Smooth muscle cell of the pulmonary artery (primary cell): ENCODE measurements at places on chromosomes 6 and 20. TPM values are rescaled to one million over a fixed set of nuclear protein-coding genes. Genes with fewer than 3 reads are reported as not detected.

Gene TMEM74B
- total RNA-seq, result 0.10 and 0.13 TPM in 2 replicates

Gene FAM83C
- not detected in 2 replicates for total RNA-seq

Gene COL19A1
- total RNA-seq, result 0.73 and 2.6 TPM in 2 replicates

Gene BCAS1
- not detected in 2 replicates for total RNA-seq

Gene PAK5
- total RNA-seq, result 0.03 TPM in 1 of 2 replicates, not detected in the other

Gene NKX2-2
- not detected in 2 replicates for total RNA-seq

Gene FOXF2
- 0.78 and 5.2 TPM in 2 replicates for total RNA-seq

Gene GSTA1
- 0.26 TPM in 1 of 2 replicates, not detected in the other for total RNA-seq

Gene CDSN
- total RNA-seq, result not detected in 2 replicates

Gene TAF11
- total RNA-seq, result 12.9 and 20.8 TPM in 2 replicates

Gene EPPIN
- 0.39 TPM in 1 of 2 replicates, not detected in the other for total RNA-seq

Gene SLC22A7
- not detected in 2 replicates for total RNA-seq

Gene CEP85L
- total RNA-seq, result 17.0 and 17.2 TPM in 2 replicates

Gene RBM38
- total RNA-seq, result 4.8 and 18.1 TPM in 2 replicates

Gene PSORS1C1
- total RNA-seq, result 2.0 and 3.6 TPM in 2 replicates

Gene BPIFB2
- not detected in 2 replicates for total RNA-seq
